ENCODE measurements at places on chromosomes 3 and 15.
A peak's percentile ranks its signal among the peaks of the same experiment; 100 is the strongest.

- DNase-seq, result peak; percentile 52
Observed at GRCh38 chr15:45523166-45523460, 558 bp upstream of the SLC30A4 start.

DNA sequence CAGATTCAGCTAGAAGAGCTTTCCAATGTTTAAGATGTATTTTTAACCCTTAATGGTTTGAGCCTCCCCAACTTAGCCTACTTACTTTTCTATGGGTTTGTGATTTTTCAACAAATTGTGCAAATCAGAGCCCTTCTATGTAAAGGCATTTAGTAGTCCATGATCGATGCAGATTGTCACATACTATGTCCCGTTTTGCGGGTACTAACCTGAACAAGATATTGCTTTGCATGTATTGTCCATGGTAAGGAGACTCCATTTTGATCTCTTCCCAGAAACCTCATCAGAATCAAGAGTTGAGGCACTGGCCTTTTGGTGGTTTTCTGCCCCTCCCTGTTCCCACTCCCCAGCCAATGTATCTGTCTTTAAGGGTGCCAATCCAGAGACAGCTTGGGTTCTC, 60.8 kb downstream of the ETV5 start:
- DNase-seq, result no peak

DNA sequence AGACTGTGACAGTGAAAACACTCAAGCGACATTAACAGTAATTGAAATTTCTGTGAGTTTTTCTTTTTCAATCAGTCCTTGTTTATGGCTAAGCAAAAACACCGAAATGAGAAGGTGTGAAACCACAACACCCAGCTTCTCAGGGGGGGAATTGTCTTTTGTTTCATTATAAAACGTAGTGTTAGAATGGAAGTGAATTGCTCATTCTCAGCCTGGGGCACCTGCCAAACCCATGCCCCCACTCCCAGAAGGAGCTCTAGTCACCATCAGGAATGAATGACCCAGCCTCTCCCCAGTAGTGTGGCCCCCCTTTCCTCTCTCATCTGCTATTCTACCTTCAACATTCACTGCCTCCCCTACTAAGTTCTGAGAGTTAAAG, 185.8 kb upstream of the CFAP20DC start:
- no peak for DNase-seq

- no peak for DNase-seq
Observed at GRCh38 chr15:99110581-99111320, 5.9 kb downstream of the SYNM start.

GRCh38 chr15:93265111-93265556, 176.1 kb upstream of the RGMA start:
- DNase-seq, result no peak

GRCh38 chr15:70627734-70628548, 135.4 kb downstream of the UACA start:
- DNase-seq, result no peak

DNA sequence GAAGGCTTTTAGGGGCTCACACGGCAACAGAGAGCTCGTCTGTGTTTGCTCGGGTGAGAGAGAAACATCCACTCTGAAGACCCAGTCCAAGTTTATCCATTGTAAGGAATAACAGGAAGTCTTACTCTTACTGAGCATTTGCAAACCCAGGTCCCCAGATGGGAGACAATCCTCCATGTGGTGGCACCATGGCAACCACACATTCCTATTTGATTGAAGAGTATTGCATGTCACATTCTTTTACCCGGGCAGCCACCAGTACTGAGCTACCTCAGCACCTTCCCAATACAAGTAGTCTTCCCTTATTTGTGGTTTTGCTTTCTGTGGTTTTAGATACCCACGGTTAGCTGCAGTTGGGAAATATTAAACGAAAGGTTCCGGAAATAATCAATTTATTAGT, 302.9 kb upstream of the RASGRP1 start:
- no peak for DNase-seq

- DNase-seq, result no peak
Observed at GRCh38 chr3:129648391-129648790, 41.9 kb upstream of the PLXND1 start.

DNA sequence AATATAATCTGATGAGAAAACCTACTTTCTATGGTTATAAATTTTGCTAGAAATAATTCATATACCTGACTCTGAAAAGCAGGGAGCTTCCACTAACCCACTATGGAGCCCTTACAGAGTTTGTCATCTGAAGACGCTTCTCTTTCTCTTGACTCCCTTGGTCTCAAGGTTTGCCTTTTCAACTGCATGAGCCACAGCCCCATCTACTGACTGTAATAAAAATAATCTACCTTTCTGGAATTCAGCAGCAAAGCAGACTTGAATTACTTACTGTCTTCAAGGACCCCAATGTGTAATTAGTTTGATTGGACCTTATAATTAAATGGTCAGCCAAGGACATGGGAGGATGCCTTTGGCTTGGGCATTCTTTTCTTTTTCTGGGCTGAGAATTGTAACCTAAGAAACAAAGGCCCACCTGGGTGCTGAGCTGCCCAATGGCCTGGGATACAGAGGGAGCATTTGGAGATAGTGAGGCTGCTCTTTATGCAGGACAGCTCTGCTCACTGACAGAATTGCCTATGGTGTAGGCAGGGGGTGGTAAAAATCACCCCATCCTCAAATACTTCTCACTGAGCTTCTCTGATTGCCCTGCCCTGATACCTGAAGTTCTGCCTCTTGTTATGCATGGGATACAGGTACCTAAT, 178.6 kb upstream of the TRIM42 start:
- DNase-seq, result peak; percentile 84

GRCh38 chr3:72661115-72661457, 187.2 kb downstream of the SHQ1 start:
- DNase-seq, result peak; percentile 53

- DNase-seq, result no peak
Observed at GRCh38 chr3:145457825-145458552, 703.0 kb downstream of the PLOD2 start.

DNA sequence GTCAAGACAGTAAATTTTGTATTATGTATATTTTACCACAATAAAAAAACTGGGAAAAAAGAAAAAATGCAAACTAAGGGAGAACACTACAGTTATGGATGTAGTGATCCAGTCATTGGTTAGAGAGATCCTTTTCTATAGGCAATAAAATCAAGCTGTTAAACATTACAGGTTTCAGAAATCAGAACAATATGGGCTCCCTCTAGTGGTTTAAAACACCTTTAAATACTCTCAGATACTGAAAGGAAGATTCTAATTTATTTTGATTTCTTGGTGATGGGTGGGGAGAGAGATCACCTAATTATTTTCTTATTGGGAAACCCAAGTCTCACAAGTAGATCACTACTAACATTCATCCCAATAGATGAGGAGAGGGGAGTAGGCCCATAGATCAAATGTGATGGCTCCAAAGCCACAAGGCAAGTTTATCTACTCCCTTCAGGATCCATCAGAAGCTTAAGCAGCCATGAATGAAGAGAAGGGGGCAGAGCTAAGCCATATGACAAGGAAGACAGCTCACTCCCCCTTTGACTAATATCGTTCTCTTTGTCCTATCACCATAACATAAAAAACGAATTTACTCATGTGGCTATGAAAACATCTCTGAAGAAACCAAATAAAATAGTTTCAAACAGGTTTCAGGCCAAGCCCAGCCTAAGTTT, 118.6 kb downstream of the ANO10 start:
- DNase-seq, result peak; percentile 52

DNA sequence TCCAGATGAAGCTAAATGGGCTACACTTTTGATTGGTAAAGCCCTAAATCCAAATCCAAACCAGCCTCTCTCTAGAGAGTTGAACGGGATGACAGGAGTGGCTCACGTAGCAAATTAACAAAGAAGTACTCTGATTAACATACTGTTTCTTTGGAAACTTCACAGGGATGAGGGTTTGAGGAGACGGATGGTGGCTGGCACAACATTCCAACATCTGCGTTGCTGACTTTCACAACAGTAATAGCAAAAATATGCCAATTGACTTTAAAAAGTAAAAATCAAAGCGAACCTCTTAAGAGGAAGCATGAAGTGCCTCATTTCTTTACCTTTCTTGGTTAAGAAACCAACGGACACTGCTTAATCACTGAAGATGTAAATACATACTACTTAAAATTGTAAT, 181.4 kb downstream of the TBL1XR1 start:
- DNase-seq, result no peak

GRCh38 chr15:25092661-25093060, 137.9 kb downstream of the SNRPN start:
- DNase-seq, result no peak

- no peak for DNase-seq
Observed at GRCh38 chr3:71874618-71875017, 89.7 kb upstream of the PROK2 start.

- no peak for DNase-seq
Observed at GRCh38 chr3:190012784-190013183, 107.9 kb downstream of the P3H2 start.

DNA sequence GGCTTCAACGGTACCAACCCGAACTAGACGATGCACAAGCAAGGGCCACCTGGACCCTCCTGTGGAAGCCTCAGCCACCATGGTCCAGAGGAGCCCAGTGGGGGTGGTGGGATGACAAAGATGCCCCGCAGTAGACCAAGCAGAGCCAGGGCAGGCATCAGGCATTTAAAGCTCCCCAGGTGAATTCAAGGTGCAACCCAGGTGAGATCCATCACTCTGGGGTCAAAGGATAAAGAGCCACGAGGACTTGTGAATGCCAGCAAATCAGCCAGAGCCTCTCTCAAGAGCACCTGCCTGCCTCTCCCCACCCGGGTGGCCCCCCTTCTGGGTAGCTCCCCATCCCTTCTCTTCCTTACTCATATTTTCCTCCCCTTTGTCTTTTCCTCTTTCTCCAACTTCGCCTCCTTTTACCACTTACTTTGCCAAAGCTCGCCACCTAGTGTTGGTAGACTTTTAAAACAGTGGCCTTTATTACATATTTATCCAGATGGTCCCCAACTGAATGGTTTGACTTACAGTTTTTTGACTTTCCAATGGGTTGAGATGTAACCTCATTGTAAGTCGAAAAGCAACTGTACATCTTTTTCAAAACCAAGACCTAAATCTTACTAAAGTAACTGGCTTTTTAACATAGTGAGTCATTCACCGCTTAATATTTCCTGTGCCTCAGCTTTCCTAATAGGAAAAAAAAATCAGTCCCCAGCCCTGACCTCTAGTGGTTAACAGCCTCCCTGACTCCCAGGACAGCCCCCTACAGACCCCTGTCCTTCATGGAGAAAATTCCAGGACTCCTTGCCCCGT, 18.8 kb downstream of the PLA2G4F start:
- DNase-seq, result peak; percentile 46

GRCh38 chr15:38134252-38134651, 118.4 kb upstream of the SPRED1 start:
- no peak for DNase-seq

GRCh38 chr3:14429237-14429636, 26.8 kb downstream of the SLC6A6 start:
- DNase-seq, result no peak

GRCh38 chr3:99248913-99249312, 347.4 kb upstream of the DCBLD2 start:
- no peak for DNase-seq

- DNase-seq, result no peak
Observed at GRCh38 chr3:175777495-175777894, 918.4 kb downstream of the NAALADL2 start.

DNA sequence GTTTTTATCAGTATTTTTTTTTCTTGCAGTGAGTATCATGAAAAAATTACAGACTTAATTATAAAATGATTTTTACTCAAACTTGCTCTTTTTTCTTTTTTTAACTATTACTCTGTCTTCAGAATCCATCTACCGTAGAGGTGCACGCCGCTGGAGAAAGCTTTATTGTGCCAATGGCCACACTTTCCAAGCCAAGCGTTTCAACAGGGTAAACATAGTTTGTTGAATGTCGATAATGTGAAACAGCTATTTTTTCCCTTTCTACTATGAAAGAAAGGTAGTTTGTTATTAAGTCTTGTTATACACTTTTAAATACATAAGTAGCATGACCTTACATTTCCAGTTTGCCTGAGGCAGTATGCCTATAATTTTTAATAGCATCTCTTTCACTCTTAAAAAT, 45.6 kb downstream of the PRKCI start:
- DNase-seq, result no peak

GRCh38 chr3:67384760-67385397, 269.5 kb downstream of the SUCLG2 start:
- DNase-seq, result peak; percentile 11

GRCh38 chr15:94838281-94838680, 606.9 kb downstream of the MCTP2 start:
- DNase-seq, result no peak

GRCh38 chr3:88267847-88268246, 118.1 kb downstream of the C3orf38 start:
- DNase-seq, result no peak

DNA sequence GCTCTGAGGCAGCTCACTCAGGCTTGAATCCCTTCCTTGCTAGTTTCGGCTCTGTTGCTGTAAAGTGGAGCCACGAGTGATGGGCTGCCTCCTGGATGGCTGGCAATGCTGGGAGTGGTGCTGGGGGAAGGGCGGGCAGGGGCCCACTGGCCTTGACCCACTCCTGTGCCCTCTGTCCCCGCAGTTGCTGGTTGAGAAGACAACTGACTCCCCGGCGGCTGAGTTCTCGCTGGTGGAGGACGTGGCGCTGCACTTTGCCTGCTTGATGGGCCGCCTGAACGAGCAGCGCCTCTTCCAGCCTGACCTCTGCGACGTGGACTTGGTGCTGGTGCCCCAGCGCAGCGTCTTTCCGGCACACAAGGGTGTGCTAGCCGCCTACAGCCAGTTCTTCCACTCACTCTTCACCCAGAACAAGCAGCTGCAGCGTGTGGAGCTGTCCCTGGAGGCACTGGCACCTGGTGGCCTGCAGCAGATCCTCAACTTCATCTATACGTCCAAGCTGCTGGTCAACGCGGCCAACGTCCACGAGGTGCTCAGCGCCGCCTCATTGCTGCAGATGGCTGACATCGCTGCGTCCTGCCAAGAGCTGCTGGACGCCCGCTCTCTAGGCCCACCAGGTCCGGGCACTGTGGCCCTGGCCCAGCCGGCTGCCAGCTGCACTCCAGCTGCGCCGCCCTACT, 4.7 kb downstream of the ZBTB47 start:
- no peak for DNase-seq

- peak; percentile 68 for DNase-seq
Observed at GRCh38 chr3:13419505-13420044, 547 bp downstream of the NUP210 start.
